Effector memory CD8-positive, alpha-beta T cell (primary cell): ENCODE measurements at places on chromosomes 11 and 22.

- H3K36me3 ChIP-seq: no peaks in the 10 kb centered on the region
- DNase-seq: no peak
- peaks cover 17% of the 10 kb centered on the region for H3K27me3 ChIP-seq
- peaks cover 3% of the 10 kb centered on the region for H3K4me1 ChIP-seq
- H3K4me3 ChIP-seq: no peak overlapping the region
- H3K27ac ChIP-seq: no peak overlapping the region
Observed at GRCh38 chr11:57354699-57355098, 16.5 kb downstream of the P2RX3 start.

DNA sequence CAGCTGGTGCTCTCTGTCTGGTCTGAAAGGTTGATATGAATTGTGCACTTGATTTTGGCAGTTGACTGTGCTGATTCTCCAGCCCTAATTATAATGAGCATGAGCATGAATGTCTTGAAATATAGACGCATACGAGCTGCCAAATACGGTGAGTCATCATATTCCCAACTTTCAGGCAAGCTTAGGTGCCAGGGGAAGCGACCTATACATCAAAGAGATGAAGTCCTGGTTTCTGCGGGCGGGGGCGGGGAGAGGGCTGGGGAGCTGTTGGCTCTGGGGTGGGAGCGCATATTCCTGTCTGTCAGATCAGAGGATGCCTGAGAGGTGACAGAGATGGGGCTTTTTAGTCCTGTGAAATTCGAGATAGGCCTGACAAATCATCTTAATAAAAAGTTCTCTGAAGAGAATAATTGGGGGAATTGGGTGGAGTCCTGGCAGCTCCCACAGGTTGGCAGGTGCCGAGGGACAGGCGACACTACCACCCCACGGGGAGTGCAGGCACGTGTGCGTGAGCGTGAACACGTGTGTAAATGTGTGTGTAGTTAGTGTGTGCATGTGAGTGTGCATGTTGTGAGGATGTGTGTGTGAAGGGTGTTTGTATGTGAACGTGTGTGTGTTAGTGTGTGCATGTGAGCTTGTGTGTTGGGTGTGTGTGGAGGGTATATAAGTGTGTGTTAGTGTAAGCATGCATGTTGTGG, 865.3 kb downstream of the TBC1D22A start:
- no peak overlapping the region for H3K4me3 ChIP-seq
- peaks cover 19% of the 10 kb centered on the region for H3K27me3 ChIP-seq
- H3K27ac ChIP-seq: no peak overlapping the region
- H3K36me3 ChIP-seq: no peaks in the 10 kb centered on the region

DNA sequence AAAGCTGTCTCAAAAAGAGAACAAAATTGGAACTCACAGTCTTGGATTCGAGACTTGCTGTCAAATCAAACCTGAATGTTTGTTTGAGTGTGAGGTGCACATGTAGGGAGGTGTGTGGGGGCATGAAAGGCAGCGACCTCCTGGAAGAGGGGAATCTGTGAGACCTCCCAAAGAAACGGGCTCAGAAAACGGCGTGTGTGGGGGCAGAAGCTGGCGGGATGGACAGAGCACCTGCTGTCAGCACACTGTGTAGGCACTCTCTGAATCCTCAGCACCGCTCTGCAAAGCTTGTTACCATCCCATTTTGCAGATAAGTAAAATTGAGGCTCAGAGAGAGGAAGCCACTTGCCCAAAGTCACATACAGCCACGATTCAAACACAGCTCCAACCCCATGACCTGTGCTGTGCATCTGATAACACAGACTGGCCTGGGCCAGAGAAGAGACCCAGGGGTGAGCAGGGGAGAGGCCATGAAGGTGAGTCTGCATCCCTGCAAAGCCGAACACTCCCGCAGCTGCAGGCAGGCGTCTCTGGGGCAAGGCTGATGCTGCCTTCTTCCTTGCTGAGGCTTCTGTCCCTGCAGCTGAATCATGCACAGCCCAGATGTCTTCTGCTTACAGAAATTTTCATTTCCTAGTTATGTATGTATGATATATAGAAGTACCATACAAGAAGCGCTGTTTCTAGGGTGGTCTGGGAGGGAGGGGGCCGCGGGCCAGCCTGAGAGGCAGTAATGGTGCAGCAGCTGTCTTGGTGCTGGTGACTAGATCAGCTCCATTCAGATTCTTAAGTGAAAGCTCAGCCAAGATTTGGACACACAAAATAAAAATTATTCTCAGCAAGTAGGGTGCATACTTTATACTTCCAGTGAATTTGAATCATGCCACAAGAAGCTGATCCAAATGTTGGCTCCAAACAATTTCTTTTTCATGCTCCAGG, 67.3 kb upstream of the SHISAL1 start:
- H3K27ac ChIP-seq: no peak overlapping the region
- H3K36me3 ChIP-seq: no peaks in the 10 kb centered on the region
- no peaks in the 10 kb centered on the region for H3K4me1 ChIP-seq
- no peak for DNase-seq
- no peak overlapping the region for H3K4me3 ChIP-seq
- peaks cover 38% of the 10 kb centered on the region for H3K27me3 ChIP-seq

- H3K27ac ChIP-seq: no peak overlapping the region
- H3K4me3 ChIP-seq: no peak overlapping the region
- no peak for DNase-seq
Observed at GRCh38 chr22:30169002-30169401, 77.6 kb downstream of the LIF start.

- H3K4me1 ChIP-seq: no peaks in the 10 kb centered on the region
- H3K4me3 ChIP-seq: no peak overlapping the region
- H3K27ac ChIP-seq: no peak overlapping the region
- peaks cover 32% of the 10 kb centered on the region for H3K27me3 ChIP-seq
- no peaks in the 10 kb centered on the region for H3K36me3 ChIP-seq
Observed at GRCh38 chr11:116427903-116428637, 344.7 kb downstream of the BUD13 start.

DNA sequence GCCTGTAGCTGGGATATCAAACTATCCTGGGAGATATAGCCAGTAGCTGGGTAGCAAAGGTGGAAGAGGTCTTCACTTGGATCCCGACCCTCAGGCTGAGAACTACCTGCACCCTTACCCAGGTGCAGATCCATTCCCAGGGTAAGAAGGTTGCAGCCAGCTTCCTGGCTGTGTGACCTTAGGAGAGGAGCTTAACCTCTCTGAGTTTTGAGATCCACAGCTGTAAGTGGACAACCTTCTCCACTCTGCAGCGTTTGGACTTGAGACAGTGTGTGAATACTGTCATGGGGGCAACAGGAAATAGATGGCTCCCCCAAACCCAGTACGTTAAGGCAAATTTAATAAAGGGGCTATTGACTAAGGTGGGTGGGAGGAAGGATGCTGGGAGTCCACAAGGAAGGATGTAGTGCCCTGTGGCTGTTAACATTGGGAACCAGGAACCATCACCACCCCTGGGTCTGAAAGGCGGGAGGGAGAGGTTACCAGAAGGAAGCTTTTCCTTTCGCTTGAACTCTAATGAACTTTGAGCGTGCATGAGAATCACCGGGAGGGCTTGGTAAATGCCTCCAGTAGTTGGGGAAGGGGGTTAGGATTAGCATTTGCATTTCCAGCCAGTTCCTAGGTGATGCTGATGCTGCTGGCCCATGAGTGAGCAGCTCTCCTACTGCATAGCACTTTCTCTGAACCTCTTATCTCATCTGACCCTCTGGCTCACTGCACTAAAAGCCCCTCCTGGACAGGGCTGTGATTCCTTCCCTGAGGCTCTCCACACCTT, 24.4 kb downstream of the SGSM1 start:
- DNase-seq: no peak
- H3K4me3 ChIP-seq: no peak overlapping the region
- no peaks in the 10 kb centered on the region for H3K27me3 ChIP-seq
- peaks cover 4% of the 10 kb centered on the region for H3K4me1 ChIP-seq
- H3K36me3 ChIP-seq: no peaks in the 10 kb centered on the region

DNA sequence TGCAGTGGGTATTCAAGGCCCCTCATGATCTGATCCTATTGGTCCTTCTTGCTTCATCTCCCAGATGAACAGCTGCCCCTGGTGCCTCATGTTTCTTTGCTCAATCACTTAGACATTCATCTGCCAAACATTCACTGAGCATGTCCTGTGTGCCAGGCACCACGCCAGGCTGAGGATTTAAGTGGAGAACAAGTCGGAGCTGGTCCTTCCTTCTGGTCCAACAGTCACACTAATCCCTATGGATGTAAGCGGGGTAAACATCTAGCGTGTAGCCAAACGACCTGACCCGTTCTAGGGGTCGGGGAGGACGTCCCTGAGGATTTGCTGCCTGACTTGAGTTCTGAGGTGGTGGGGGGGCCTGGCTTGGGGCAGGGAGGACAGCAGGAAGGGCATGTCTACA, 21.9 kb downstream of the ZMAT5 start:
- H3K4me1 ChIP-seq: no peaks in the 10 kb centered on the region
- DNase-seq: no peak
- no peaks in the 10 kb centered on the region for H3K27me3 ChIP-seq
- H3K27ac ChIP-seq: no peak overlapping the region
